ENCODE measurements at places on chromosomes 5 and 9.

- DNase-seq = no peak
These were observed 107.8 kb upstream of the PRLR start for GRCh38 chr5:35338157-35338453.

DNA sequence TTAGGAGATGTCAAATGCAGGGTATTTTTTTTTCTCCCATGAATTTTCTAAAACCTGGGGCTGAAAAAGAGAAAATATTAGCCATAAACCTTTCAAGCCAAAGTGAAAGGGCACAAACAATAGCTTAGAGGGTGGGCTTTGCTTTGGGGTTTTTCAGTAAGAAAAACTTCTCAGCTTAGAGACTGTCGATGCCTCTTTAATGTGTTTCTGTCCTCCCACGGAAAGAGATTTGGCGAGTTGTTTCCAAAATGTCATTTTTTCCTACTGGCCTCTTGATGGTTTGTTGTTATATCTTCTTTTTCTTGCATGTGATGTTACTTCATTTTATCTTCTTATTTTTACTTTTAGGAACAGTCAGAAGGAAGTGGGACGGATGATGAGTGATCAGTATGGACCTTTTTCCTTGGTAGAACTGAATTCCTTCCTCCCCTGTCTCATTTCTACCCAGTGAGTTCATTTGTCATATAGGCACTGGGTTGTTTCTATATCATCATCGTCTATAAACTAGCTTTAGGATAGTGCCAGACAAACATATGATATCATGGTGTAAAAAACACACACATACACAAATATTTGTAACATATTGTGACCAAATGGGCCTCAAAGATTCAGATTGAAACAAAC is 177.3 kb downstream of the SMARCA2 start:
- no peak for DNase-seq

- no peak for DNase-seq
These were observed 79.9 kb downstream of the ACER2 start for GRCh38 chr9:19488721-19489120.

DNA sequence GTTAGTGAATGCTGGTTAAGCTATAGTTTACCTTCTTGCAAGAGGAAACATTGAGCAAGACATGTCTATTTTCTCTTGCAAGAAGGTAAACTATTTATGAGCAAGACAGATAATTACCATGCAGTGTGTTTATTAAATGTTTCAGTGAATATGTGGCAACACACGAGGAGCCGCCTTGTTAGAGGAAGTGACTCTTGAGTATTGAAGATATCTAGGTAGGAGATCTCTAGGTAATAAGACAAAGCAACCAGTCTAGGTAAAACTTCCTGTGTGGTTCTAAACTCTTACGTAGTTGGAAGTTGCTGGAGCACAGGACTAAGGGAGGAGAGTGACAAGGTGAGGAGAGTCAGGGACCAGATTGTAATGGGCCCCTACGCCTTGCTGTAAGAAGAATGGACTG is 16.8 kb downstream of the SKP2 start:
- no peak for DNase-seq

DNA sequence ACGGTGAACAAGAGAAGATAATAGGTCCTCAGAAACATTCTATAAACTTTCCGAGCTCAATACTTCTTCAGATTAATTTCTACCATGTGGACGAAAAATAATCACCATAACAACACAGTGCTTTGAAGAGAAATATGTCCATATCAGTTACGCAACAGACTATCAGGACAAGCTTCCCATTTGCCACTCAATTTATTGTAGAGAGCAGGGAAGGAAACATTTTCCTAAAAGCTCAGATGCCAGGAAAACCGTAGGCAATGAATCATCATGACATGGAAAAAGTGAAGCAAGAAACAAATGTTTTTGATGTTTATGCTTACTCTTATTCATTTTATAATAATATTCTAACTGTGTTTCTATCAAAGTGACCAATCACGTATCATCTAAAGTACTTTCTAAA is 87.6 kb downstream of the S1PR3 start:
- no peak for DNase-seq

DNA sequence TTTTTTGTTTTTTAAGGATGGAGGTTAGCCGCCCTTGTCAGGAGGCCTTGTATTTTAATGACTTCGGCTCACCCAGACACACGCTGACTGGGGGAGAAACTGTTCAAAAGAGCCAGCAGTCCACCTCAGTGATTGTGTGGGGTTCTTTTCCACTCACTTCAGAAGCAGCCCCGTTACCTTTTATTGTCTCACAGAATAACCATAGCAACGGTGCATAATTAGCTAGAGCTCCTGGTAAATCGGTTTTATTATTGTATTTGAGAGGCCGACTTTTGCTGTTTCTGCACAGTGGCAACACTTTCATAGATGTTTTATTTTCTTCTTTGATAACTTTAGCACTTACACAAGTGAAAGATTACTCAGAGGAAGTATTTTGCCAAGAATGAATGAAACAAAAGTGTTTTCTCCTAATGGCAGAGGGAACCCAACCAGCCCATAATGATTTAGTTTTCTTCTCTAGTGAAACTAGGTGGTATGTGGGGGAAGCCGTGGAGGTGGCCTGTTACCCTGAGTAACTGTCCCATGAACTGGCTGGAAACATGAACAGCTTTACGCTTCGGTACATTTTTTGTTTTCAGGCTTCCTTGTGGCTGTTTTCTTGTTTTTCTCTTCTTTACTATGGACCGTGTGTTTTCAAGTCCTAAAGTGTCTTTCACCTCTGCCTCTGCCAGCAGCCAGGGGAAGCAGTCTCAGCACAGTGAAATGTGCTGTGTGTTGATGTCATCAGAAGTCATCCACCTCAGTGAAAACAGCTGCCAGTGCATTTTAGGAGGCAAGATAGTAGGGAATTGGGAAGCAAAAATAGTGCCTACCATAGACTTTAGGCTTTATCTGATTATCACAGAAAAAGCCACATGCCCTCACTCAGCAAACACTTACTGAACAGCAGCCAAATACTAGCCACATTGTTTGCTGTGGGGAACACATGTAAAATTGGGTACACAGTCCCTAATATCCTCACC is 414.7 kb downstream of the KDM4C start:
- no peak for DNase-seq

- DNase-seq = peak; percentile 66
These were observed 167.7 kb downstream of the CCDC192 start for GRCh38 chr5:127870914-127871313.

DNA sequence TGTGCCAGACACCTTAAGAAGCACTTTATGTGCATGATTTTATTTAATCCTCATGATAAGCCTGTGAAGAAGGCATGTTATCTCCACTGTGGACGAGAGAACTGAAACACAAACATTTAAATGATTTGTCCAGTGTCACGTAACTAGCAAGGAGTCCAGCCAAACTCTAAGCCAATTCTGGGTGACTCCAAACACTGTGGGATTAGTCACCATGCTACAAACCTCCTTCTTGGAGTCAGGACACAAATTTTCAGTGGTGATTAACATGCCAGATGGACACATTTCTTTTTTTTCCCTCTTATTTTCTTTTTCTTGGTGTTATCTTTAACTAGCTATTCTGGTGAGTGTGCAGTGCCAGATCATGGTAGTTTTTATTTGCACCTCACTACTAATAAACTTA is 316.8 kb downstream of the NDUFS4 start:
- DNase-seq = no peak

GRCh38 chr5:1782385-1783215 is 17.0 kb downstream of the MRPL36 start:
- DNase-seq = no peak

GRCh38 chr5:140345919-140346347 is 470 bp downstream of the HBEGF start:
- DNase-seq = peak; percentile 52

DNA sequence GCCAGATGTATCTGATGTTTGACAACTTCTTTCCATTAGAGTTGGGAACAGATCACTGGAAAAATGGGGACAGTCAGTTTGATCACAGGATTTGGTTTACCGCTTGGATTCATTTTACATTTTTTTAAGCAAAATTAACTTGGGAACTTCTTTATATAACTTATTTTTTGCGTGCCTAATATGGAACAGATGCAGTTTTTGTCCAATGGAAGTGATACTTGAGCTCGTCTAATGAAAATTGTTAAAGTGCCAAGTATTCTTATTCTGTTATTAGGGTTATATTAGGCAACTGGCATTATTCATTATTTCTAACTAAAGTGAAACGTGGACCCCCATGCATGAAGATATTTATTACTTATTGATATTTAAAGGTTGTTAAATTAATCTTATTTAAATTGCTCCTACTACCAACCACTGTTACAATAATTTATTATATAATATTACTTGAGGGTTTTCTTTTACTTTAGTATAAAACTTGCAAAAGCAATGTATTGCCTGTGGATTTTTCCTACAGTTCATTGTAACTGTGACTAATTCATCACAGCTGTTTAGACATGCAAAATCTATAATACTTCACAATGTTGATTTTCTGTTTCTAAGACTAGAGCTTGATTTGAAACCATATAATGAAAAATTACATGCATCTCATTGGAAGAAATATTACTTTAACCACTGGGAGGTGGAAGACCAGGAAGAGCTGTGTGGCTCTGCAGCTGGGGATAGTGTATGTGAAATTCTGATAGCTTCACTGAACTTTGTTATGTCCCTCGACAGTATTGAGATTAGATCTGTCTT is 787.3 kb upstream of the WWC1 start:
- DNase-seq = no peak

GRCh38 chr9:15670246-15670645 is 117.4 kb downstream of the CCDC171 start:
- no peak for DNase-seq

- DNase-seq = no peak
These were observed 6.1 kb downstream of the DNAJB5 start for GRCh38 chr9:34995670-34996060.

GRCh38 chr5:159480849-159481248 is 150.6 kb upstream of the IL12B start:
- DNase-seq = no peak

GRCh38 chr5:74225587-74225986 is 414.9 kb downstream of the ENC1 start:
- no peak for DNase-seq

DNA sequence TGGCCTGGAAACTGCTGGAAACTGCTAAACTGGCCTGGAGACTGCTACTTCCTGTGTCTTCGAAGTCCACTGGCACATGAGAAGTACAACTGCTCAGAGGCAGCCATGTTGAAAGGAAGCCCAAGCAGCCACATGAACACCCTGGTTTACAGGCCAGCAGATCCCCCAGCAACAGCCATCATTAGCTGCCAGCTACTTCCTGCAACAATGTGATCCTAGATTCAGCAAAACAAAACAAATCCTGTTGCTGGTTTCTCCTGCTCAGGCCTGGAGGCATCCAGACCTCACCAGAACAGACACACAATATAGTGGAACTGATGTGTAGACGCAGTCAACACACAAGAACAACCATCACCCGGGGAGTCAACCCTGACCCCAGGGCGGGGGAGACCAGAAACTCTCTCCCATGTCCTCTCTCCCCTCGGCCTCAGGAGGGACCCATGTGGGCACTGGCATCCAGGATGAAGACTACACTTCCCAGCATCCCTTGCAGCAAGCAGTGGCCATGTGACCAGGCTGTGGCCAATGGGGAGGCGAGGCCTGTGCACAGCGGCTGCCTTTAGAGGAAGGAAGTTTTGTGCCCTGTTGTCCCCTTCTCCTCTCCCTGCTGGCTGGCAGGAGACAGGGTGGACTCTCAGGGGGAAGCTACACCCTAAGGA is 9.2 kb upstream of the LCN15 start:
- DNase-seq = no peak

DNA sequence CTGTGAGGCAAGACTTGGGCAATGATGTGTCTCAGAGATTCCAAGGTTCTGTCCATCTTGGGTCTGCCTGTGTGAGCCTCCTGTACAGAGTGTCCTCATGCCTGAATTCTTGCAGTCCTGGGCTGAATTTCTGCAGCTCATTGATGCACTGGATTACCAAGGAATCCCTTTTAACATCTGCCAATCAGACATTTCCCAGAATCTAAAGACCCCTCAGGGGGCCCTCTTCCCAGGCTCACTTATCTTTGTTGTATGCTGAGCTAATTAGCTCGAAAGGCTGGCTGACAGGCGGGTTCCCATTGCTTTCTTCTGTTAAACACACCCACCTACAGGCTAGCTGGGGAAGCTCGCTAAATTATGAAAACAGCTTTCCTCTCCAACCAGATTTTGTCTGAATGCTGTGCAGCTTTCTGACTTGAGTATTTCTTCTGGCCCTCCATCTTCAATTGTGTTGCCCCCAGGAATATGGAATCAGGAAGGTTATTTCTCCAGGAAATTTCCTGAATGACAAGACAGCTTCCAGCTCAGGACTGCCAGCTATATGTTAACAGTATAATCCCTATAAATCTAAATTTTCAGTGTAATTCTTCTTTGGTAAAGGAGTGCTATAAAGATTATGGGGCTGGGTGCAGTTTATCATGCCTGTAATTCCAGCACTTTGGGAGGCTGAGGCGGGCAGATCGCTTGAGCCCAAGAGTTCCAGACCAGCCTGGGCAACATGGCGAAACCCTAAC is at the start of gene LIX1:
Gene LIX1, minus strand, starts transcription at position 91 of the 734 bp plus-strand sequence. Its CDS starts 35 bp downstream, at position 56.
- peak; percentile 20 for DNase-seq

DNA sequence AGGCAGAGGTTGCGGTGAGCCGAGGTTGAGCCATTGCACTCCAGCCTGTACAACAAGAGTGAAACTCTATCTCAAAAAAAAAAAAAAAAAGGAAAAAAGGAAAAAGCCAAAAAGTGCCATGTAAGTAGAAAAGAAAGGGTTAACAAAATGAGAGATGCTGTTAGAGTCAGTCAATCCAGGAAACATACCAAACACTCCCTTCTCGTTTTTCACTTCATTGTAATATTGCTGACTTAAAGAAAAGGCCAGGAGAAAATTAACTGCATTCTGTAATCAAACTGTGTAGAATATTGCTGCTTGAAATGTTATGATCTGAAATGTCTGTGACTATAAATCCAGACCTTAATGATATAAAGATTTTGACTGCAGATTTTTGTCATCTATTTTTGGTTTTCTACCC is 379.1 kb downstream of the ENC1 start:
- no peak for DNase-seq

DNA sequence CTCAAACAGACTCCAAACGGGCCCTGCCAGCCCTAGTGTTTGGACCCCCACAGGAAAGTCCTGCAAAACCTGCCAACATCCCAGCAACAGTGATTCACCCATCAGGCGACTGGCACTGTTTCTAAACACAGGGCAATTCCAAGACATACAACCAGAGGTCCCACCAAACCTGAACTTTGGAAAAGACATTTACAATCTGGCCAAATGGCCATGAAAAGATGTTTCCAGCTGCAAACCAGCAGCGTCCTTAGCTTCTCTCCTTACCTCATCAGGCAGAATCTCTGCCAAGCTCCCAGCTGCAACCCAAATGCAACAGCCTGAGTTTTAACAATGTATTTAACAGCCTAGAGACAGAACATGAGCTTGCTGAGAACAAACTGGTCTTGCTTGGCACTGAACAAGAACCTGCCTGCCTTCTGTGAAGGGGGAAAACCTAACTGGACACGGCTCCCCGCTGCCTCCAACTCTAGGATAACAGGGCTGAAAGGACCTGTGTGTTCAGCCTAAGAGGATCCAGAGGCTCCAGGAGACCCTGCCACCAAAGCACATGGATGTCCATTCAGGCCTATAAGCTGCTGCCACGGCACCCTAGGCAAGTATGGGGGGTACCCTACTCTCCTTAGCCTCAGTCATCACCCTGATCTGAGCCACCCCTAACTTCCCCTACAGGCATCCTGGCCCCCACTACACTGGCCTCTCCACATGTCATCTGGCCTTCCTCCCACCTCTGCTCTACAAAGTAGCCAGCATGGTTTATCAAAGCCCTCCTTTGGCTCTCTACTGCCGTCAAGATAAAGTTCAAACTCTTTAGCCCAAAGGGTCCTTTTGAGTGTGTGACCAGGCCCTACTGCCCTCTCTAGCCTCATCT is 5.6 kb downstream of the P4HA2 start:
- peak; percentile 79 for DNase-seq

- DNase-seq = no peak
These were observed 31.1 kb downstream of the UHRF2 start for GRCh38 chr9:6444128-6444527.

GRCh38 chr5:175718401-175719108 is 60.7 kb downstream of the HRH2 start:
- peak; percentile 27 for DNase-seq

Measured in prostate gland (tissue), 2 donors.